ENCODE measurements at places on chromosomes 1 and 21.

GRCh38 chr1:109396513-109396839, 1.2 kb downstream of the SORT1 start:
- DNase-seq, result no peak

DNA sequence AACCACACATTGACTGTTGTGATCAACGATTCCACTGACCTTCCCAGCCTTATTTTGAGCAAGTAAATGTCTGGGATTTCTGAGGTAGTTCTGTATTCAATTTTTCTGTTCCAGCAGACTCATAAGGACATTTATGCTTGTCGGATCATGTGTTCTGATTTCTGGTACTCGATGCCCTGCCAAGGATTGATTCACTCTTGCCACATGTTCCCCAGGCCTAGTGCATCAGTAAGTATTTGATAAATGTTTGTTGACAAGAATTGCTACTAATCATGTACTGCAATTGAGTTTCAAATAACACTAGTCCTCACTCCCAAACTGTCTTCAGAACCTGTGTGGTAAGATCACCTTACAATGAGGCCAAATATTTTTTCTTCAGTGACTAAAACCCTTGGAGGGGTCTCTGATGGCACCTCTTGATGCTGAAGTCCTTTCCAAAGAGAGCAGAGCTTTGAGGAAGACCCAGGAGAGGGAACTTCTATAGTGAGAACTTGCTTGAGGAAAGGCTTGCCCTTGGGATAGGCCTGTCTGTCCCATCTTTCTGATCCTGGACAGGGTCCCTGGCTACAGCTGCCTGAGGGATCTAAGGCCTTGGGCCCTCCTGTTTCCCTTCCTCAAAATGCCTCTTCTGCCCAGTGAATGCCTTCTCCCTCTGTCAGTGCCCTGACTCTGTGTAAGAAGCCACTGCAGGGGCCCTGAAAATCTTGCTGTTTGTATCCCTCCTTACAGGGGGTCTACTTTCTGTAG, 115.8 kb upstream of the FAM78B start:
- DNase-seq, result no peak

DNA sequence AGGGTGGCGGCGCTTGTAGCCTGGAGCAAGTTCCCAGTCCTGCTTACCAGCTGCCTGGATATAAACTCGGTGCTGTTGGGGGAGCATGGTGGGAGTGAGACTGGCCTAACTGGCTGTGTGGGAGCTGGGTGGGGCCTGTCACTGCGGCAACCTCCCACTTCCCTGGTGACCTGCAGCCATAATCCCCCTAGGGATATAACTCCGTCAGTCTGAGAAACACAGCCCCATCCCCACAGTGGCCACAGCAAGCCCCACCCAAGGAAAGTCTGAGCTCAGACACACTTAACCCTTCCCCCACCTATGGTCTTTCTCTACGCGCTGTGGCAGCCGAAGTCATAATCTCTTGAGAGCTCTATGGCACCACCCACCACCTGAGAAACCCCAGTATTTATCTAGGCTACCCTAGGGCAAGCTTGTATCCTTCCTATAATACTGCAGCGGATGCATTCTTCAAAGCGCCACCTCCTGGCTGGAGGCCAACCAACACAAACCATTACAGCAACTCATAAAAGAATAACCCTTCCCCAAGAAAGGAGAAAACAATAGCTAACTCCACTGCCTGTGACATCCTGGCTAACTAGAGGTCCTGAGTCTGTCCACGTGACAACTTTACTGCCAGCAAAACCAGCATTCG, 57.4 kb downstream of the ZNF648 start:
- no peak for DNase-seq

GRCh38 chr1:219347921-219348391, 174.3 kb downstream of the LYPLAL1 start:
- no peak for DNase-seq

GRCh38 chr1:110542725-110543124, 23.8 kb upstream of the KCNA10 start:
- DNase-seq, result peak; percentile 49

Measured in RWPE1 (cell line).